CD4-positive, alpha-beta memory T cell (primary cell): ENCODE measurements at places on chromosomes 13 and 19. TPM values are rescaled to one million over a fixed set of nuclear protein-coding genes. Genes with fewer than 3 reads are reported as not detected.

Gene MYPOP
- polyA plus RNA-seq, result 0.87 TPM

DNA sequence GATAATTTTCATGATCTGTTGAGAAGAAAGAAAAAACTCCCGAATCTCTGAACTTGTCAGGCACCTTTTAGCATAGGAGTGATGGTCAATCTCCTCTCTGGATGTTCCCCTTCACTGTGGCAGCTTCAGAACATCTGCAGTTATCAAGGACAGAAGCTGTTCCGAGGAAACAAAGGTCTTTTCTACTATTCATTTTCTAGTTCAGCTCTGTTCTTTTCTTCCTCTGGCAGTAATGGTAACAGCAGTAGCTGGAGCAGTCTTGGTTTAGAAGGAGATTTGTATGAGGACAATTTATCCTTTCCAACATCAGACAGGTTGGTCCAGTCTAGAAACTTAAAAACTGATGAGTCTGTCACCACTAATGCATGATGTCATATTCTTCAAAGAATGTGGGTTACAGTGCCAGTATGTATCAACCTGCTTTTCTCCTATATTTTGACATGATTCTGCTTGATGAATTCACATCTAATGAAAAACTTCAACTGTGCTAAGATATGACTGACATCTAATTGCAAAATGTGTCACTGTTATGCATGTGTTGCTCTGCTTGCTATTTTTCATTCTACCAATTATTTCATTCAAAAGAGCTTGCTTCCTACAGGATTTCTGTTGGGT is 41.0 kb downstream of the AKAP11 start:
- DNase-seq, result no peak

Gene CPT1C
- polyA plus RNA-seq, result 0.24 TPM

Gene CEACAM3
- not detected for polyA plus RNA-seq

GRCh38 chr13:101698400-101698799 is 245.9 kb downstream of the ITGBL1 start:
- DNase-seq, result no peak

- no peak for DNase-seq
These were observed 48.8 kb upstream of the RAP2A start for GRCh38 chr13:97385146-97385545.

- peak; percentile 71 for DNase-seq
These were observed 12.4 kb downstream of the SNRNP70 start for GRCh38 chr19:49097453-49098288.

DNA sequence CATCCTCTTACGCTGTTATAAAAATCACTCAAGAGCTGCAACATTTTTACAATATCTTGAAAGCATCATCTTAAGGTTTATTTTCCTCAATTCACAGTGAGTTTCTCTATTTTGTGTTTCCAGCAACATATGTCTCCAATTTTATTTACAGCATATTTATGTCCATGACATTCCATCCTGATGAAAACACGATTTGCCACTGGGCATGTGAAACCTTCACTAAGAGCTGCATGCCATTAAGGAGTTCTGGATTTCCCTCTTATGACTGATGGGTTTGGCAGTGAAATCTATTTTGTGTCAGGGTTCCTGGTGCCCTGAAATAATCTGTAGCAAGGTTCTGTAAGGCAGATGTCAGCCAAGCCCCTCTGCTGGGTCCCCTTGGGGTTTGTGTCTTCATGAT is 527.6 kb upstream of the KLF12 start:
- DNase-seq, result no peak

GRCh38 chr13:20721454-20722357 is 18.2 kb downstream of the IL17D start:
- DNase-seq, result no peak
